Hippocampal formation (tissue), 2 donors: ENCODE measurements at places on chromosomes 11 and 22.

- DNase-seq: no peak
Observed at GRCh38 chr11:112780351-112781087, 180.7 kb upstream of the NCAM1 start.

GRCh38 chr11:21323617-21324016 is 654.2 kb downstream of the NELL1 start:
- no peak for DNase-seq

DNA sequence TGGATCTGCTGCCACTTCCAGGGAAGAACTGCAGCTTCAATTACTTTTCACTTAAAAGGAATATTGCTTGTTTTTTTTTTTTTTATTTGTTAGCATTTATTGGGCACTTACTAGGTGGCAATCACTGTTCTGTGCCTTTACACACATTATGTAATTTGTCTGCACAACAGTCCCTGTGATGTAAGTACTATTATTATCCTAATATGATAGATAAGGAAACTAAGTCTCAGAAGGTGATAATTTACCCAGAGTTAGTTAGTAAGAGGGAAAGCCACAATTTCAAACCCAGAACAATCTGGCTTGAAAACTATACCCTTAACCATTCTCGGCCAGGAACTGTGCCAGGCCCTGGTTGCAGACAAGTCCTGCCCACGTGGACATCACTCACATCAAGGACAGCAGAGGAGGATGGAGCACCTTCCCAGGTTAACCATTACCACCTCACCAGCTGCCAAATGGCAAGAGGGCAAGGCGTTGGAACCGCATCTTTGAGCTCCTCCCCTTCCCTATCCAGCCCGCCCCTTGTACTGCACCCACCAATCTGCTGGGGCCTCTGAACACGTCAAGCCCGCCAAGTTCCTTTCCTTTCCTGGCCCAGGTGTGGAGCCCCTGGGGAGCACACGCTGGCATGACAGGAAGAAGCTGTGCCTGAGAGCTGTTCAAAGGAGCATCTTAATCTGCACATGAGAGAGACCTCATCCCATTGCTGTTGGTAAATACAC is 78.4 kb downstream of the NAV2 start:
- no peak for DNase-seq

GRCh38 chr11:2191883-2192282 is 20.3 kb upstream of the TH start:
- DNase-seq: no peak

DNA sequence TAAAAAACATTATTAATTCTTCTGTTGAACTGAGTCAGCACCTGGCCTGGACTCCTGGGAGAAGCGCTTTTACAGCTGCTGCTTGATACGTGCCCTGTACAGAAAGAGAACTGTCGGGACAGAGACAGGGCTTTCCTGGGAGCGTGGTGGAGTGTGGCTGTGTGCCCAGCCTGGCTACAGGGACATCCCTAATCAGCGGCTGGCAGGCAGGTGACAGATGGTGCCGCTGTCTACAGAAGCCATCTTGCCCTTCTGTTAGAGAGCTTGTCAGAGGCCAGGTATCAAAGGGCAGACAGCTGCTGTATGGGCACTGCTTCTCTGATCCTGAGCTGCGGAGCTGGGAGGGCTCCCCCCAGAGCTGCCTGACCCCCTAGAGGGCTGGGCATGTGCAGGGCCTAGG is 361.8 kb downstream of the TENM4 start:
- DNase-seq: no peak
